ENCODE measurements at places on chromosomes 12 and 14.

- no peak for DNase-seq
These were observed 30.6 kb downstream of the PPFIBP1 start for GRCh38 chr12:27554421-27555186.

DNA sequence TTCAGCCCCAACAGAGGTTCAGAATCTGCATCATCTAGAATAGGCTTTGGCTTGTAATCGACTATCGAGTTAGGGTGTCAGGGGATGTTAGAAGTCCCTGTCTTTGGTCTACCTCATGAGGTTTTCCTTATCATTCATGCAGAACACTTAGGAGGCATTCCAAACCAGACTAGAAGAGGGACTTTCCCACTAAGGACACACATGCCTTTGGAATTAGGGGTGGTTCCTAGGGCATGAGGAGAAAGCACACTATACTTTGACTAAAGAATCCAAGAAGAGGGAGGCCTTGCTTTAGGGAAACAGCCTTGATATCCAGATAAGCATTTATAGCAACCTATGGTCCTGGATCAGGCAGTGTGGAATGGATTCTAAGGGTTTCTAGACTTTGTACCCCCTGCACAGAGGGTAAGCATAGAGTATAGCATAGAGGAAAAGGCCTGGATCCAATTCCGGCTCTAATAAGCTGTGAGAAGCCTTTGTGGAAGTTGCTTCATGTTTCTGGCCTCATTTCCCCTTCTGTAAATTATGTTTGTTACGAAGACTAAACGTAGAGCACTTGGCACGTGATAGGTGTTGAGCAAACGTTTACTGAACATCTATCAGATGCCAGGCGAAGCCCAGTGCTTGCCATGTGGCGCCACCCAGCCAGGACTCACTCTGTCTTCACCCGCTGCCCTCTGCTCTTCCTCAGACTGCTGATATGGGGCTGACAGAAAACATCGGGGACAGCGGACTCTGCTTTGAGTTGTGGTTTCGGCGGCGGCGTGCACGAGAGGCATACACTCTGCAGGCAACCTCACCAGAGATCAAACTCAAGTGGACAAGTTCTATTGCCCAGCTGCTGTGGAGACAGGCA is 13.2 kb downstream of the ZNF219 start:
- no peak for DNase-seq

DNA sequence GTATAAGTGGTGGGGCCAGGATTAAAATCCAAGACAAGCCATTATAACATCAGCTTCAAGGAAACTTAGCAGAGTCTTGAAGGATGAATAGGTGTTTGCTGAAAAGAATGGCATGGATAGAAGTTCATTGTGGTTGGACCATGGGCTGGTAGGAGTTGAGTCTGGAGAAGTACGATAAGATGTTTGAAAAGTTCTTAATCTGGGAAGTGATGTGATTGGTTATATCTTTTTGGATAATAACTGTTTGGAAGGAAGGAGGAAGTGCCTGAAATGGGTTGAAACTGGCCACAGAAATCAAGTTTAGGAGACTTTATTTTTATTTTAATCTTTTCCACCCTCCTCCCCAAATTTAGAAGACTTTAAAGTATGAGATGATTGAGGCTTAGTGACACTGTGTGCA is 4.9 kb downstream of the DENR start:
- DNase-seq, result no peak

GRCh38 chr14:68145539-68145938 is 326.0 kb downstream of the RAD51B start:
- no peak for DNase-seq

- DNase-seq, result no peak
These were observed 304.3 kb upstream of the PRICKLE1 start for GRCh38 chr12:42893803-42894202.

DNA sequence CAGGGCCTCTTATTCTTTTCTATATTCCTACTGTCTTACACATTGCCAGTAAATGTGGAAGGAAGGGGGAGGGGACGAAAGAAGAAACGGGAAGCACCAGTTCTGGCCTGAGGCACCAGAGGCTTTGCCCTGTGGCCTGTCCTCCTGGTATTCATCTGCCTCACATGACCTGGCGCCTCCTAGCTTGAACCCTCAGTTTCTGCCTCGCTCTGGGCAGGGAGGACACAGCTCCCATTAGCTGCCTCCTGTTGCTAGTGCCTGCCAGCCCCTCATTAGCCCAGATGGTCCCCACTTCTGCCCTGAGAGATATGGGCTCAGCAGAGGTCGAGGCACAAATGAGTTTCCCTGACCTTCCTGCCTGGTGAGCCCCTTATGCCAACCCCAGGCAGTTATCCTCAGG is 3.0 kb upstream of the PLEKHG6 start:
- DNase-seq, result no peak

GRCh38 chr12:49359671-49360070 is 7.6 kb upstream of the SPATS2 start:
- no peak for DNase-seq
